ENCODE measurements at places on chromosomes 4 and X. TPM values are rescaled to one million over a fixed set of nuclear protein-coding genes. Genes with fewer than 3 reads are reported as not detected.

DNA sequence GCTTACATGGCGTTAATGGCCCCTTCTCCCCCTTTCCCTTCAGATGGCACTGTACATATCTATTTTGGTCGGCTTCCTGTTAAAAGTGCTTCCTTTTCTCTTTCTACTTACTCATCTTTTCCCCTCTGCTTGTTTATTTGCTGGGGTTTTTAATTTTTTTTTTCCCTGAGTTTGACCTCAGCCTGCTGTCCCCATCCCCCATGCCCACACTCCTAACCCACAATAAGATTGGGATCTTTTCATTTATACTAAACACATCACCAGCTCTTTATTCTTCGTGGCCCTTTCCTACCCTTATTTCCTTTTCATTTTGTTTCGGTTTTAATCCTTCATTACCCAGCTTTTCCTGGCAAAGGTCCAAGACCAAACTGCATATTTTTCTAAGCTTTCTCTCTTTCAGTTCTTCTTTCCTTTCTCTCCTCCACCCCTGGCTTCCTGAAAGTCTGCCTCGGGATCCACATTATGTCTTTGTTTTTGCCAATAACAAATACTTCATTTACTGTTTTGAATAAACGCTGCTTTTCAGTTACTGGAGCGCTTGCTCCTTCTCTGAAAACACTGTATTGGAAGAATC lies 152.0 kb upstream of the USP9X start:
- no peak for DNase-seq

- no peak for DNase-seq
Observed at GRCh38 chrX:53642337-53642736, 44.2 kb downstream of the HUWE1 start.

DNA sequence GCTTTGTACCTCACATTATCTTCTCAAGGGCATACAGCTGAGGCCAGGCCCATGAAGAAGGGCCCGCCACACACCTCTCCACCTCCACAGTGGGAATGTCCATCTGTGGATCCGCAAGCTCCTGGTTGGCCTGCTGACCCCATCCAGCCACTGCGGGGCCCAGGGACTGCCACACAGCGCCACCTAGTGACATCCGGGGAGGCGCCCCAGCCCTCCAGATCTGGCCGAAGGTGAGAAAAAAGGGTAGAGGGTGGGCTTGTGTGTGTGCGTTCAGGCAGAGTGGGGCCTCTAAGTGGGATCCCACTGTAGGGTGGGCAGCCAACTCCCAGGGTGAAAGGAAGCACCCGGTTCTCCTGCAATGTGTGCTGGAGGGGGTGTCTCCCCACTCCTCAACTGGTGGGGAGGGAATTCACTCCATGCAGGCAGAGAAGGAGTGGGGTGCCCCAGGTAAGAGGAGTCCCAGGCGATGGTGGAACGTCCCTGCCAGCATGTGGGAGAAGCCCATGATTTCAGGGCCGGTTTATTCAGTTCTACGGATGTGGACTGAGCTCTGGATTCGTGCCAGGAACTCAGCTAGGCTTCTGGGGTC lies 117.3 kb downstream of the ENPP6 start:
- DNase-seq, result peak; percentile 23

Gene TMEM156
- 10.4 TPM for polyA plus RNA-seq

DNA sequence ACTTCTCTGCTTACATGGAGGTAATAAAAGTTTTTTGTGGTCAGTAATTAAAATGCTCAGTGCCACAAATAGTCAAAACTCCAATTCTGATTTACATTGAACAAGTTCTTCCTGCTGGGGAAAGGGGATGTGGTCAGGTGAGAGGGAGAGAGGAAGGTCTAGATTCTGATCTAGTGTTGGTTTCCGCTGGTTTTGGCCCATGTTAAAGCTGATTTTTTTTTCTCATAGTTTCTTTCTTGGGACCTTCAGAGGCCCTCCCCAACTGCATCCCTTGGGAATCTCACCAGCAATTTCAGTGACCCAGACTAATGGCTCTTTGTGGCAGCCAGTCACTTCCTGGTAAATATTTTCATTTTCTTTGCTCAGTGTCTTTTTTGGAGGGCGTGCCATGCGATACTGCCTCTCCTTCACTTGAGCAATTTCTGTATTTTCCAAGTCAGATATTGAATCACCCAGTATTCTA lies 332.7 kb downstream of the RAPGEF2 start:
- DNase-seq, result no peak

DNA sequence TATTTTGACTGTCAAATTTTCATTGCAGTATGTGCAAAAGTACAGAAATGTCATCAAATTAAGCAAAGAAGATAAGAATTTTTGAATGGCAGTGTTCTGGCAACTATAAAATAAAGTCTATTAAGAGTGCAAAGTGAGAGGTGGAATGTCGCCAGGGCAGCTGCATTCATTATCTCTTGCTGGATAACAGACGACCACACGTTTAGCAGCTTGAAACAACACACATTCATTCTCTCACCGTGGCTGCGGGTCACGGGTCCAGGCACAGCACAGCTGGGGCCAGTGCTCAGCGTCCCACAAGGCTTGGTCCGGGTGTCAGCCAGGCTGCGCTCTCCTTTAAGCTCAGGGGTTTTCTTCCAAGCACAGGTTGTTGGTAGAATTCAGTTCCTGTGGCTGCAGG lies 113.9 kb downstream of the GPR143 start:
- no peak for DNase-seq

DNA sequence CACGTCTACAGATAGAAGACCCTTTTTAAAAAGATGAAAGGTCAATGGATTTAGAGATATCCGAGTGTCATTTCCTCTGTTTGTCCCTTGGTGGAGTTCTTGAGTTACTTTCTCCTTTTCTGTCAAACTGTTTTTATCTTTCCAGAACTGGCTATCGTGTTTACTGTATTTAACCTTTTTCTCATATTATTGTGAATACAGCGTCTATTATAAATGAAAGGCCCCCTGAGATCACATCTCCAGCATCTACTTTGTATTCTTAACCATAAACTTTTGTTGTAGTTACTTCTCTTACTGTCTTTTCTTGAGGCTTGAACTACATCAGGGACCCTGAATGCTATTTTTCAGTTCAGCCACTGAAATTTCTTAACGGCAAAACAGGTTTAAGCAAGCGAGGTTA lies 4.0 kb upstream of the PCDH7 start:
- peak; percentile 6 for DNase-seq

Gene SHROOM4
- polyA plus RNA-seq, result not detected

Gene CRMP1
- 0.80 TPM for polyA plus RNA-seq

DNA sequence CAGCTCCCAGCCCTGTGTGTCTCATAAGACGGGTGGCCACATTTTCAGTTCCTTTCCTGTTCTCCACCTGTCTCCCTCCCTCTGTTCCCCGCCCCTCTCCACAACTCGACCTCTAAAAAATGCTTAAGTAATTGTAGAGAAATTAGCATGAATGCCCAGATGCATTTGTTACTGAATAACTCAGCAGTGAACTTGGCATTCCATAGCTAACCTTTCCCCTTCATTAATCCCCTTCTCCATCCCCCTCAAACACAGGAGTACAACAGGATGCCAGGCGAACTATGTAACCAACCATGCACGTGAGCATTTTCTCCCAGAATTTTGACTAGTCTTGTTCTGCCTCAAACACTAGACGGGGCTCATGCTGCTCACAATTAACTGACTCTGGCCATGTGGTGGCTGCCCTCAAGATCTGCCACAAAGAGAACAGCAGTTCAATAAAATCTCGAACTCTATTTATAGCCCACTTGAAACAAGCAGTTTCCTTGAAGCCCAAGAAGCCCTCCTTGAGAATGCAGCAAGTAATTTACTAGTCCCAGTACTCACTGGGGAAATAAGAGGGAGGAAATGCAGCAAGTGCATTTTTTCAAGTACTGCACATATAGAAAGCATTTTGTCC lies 351.2 kb downstream of the ARHGAP24 start:
- DNase-seq, result peak; percentile 61

GRCh38 chrX:143306991-143307937 lies 210.0 kb downstream of the SPANXN3 start:
- no peak for DNase-seq
